ENCODE measurements at places on chromosomes 16 and 17. TPM values are rescaled to one million over a fixed set of nuclear protein-coding genes. Genes with fewer than 3 reads are reported as not detected.
A peak's percentile ranks its signal among the peaks of the same experiment; 100 is the strongest.

DNA sequence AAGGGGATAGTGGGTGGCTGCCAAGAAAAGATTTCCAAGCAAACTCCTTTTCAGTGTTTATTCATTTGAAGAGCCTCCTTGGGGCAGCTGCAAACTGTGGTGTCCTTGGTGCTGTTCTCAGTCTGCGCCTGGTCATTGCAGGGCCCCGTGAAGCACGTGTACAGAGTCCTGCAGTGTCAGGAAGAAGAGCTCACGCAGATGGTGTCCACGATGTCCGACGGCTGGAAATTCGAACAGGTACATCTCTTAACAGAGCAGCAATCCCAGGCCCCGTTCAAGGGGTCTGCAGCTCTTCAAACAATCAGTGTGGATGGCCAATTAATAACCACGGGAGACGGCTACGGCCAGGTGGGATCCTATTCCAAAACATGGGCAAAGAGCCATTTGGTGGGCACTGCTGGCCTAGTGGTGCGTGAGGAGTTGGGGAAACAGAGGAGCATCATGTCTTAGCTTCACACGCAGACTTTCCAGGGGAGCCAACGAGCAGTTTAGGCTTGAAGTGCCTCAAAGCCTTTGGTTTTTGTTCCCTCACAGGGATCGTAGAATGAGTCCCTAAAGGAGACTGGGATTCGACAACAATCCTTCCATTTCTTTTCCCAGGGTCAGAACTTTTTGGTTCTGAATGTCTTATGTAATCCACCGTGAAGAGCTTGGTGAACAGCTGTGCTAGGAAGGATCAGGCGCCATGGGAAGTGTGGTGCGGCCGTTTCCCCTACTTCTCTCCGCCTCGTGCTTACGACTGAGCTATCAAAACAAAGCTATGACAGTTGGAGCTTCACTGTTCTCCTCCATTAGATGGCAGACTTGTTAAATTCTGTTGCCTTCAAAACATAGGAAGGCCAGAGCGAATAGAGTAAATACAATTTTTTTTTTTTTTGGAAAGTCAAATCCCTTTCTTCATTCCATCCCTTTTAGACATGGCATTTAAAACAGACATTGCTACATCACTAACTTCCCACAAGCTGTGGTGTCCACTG, 12.6 kb downstream of the KCTD2 start:
- no peak for DNase-seq

GRCh38 chr16:70652322-70652721, 6.0 kb downstream of the IL34 start:
- DNase-seq = no peak

- DNase-seq = no peak
Observed at GRCh38 chr17:50831471-50831928, 3.9 kb upstream of the WFIKKN2 start.

GRCh38 chr16:10312784-10313724, 72.8 kb upstream of the ATF7IP2 start:
- DNase-seq = no peak

- DNase-seq = peak; percentile 16
Observed at GRCh38 chr17:81865733-81866439, 5.3 kb downstream of the ARHGDIA start.

Gene EVI2B
- total RNA-seq = 94.2 TPM

Data from naive thymus-derived CD4-positive, alpha-beta T cell (primary cell).